ENCODE measurements at places on chromosomes 4 and X.

DNA sequence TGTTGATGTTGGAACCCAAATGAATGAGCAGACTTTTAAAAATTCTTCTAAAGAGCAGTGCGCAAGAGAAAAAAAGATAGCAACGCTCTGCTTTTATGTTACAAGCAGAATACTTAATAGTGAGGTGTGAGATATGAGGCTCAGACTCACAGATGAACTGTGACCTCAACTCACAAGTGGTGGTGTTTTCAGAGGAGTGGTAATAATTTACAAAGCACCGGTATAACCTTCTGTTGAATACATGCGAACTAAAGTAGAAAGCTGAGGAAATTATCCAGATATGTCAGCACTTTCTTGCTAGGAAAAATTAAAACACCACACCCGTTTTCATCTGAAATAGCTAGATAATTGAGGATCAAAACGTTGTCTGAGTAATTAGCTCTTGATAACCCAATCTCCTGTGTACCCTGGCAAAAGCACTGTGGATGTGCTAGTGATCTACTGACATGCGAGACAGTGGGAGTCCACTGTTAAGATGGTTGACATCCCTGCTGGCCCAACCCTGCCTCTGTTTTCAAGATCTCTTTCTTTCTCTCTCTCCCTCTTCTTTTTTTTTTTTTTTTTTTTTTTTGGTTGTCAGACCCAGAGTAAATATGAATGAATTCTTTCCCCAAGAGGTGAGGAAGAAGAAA, 6.9 kb upstream of the TLL1 start:
- no peak for DNase-seq

- DNase-seq = no peak
Measured at GRCh38 chr4:126513596-126513995, 1119.2 kb upstream of the INTU start.

DNA sequence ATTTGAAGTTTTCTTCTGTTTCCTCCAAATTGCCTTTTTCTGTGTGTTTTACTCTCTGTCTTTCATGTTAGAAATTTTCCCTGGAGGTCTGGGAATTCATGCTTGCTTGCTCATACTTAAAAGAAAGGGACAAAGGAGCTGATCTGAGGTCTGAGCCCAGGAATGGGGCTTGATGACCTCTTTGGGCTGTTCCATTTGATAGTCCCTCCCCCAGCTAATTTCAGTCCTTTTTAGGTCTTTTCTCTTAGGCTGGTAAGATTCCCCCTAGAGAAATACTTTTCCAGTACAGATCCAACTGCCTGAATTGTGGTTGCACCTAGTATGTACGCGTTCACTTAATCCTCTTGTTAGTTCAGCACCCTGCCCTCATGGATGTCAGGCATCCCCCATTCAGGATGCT, 5.5 kb upstream of the PIGA start:
- no peak for DNase-seq

- DNase-seq = no peak
Measured at GRCh38 chr4:47791965-47792364, 45.9 kb downstream of the CORIN start.

DNA sequence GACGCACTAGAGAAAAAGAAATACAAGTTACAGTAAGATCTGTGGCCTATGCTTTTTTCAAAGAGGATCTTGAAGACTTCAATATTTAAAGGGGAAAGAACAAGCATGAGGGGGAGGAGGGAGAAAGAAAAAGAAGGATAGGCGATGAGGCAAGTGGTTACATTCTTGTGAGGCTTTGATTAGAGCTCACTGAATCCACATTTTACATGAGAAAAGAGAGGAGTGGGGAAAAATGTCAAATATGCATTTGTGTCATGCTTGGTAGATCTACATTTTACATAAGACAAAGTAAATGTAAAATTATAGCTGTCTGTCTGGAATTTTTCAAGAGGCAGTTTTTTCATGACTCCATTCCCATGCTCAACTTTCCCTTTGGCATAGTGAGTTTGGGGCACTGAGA, 965.9 kb downstream of the FSTL5 start:
- DNase-seq = no peak

Measured in GM19239 (cell line).